ENCODE measurements at places on chromosomes 16 and 17.
A peak's percentile ranks its signal among the peaks of the same experiment; 100 is the strongest.

DNA sequence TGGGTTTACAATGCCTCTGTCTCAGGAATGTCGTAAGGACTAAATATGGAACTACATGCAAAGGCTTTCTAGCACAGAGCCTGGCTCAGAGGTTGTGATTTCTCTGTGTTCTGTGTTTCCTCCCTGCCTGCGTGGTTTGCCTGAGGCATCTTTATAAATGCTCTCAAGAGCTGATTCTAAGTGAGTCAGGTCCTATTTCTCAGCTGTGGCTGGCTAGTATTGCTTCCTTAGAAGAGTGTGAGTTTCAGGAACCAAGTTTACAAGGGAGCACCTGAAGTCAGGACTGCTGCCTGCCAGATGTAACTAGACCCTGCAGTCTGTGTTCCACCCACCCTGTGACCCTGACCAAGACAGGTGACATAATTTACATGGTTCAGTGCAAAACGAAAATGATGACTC is 8.0 kb upstream of the CCL1 start:
- no peak for DNase-seq

GRCh38 chr16:88977018-88977811 is at the start of gene CBFA2T3:
TSS of gene CBFA2T3 (minus strand) at chr16:88977207. CDS start at chr16:88976807, 400 bp downstream.
- no peak for DNase-seq

DNA sequence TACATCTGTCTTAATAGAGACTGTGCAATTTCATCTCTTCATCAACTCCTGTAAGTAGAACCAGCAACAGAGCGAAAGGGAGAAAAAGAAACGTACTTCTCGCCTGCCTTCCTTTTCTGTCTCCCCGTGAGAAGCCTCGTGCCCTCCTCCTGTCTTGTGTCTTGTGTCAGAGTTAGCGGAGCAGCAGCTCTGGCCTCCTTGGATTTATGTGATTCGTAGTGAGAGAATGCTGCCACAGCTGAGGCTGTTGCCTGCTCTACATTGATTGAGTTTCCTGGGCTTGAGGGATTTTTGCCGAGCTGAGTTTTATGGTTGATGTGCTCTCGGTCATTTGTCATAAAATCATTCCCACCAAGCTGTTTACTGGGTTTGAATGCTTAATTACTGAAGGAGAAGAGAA is 579.1 kb upstream of the RBFOX1 start:
- no peak for DNase-seq

DNA sequence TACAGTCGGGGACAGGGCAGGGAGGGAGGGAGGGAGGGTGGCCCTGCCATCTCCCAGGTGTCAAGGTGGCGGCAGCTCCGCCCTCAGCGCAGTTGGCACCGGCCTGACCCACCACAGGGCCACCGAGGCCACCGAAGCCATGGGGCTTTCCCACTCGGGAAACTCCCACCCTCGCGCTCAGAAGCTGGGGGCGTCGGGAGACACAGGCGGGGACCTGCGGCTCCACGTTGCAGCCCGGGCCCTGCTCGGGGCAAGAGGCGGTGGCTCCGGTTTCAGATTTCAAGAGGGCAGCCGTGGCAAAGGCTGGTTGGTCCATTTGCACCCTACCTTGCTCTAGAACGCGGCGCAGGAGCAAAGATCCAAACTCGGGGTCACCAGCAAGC is 544 bp downstream of the CYB561 start:
- DNase-seq: peak; percentile 55

GRCh38 chr17:74123350-74123749 is 80.1 kb upstream of the RPL38 start:
- DNase-seq: no peak

DNA sequence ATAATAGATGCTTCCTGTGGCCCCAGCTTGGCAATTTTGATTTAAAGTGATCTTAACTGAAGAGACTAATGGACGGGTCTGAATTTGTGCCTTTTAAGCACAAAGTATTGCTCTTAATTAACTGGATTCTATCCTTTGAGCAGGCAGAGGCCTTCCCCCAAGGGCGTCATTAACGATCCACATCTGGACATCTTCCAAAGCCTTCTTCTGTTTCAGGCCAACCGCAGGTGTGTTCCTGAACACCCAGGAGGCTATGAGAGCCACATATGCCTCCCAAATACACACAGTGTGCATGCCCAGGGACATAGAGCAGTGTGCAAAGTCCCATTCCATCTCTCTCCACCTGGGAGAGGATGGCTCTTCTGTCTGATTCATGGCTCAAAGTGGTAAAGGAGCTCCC is 42.3 kb downstream of the MAPT start:
- no peak for DNase-seq

GRCh38 chr16:81279392-81279791 is 35.4 kb upstream of the GAN start:
- DNase-seq: no peak

GRCh38 chr17:50203604-50204345 is 2.3 kb upstream of the COL1A1 start:
- DNase-seq: no peak

GRCh38 chr17:14737984-14738651 is 437.2 kb downstream of the HS3ST3B1 start:
- DNase-seq: no peak
